ENCODE measurements at places on chromosomes 7 and 10. TPM values are rescaled to one million over a fixed set of nuclear protein-coding genes. Genes with fewer than 3 reads are reported as not detected.

- no peaks in the 10 kb centered on the region for H3K27me3 ChIP-seq
- H3K4me1 ChIP-seq, result no peaks in the 10 kb centered on the region
- no peak overlapping the region for H3K4me3 ChIP-seq
- H3K27ac ChIP-seq, result no peak overlapping the region
- H3K36me3 ChIP-seq, result no peaks in the 10 kb centered on the region
Measured at GRCh38 chr7:7772397-7772821, 54.0 kb upstream of the RPA3 start.

The DOCK1 gene
- 13.0 TPM for total RNA-seq

DNA sequence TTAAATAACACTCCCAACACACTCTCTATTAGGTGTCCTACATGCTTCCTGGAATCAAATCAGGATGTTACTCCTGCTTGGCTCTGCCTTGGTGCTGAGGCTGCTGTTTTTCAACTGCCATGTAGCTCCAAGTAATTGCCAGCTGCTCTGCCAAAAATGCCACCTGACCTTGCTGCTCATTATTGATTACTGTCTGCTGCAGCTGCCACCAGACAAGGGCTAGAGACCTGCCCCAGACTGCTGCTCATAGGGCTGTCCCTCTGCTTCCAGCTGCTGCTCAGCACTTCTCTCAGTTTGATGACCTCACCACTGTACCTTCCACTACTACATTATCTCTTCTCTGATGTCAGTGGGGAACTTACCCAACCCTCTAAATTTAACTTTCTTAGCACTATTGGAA is 102.5 kb downstream of the PCLO start:
- H3K36me3 ChIP-seq, result no peaks in the 10 kb centered on the region
- DNase-seq, result no peak
- no peaks in the 10 kb centered on the region for H3K27me3 ChIP-seq
- no peak overlapping the region for H3K4me3 ChIP-seq

DNA sequence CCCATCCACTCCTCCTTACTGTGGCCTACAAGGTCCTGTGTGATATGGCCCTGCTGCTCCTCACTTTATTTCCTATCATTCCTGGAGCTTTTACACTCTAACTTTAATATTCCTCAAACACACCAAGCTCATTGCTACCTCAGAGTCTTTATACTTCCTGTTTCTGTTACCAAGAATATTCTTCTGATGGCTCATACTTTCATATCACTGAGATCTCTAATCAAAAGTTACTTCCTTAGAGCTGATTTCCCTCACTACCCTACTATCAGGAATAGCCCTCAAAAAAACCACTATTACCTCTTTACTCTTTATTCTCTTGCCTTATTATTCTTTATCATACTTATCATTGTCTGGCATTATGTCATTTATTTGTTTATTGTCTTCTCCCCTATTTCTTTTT is 5.8 kb upstream of the PPP3CB start:
- no peak for DNase-seq
- no peak overlapping the region for H3K4me3 ChIP-seq
- no peaks in the 10 kb centered on the region for H3K4me1 ChIP-seq
- peaks cover 45% of the 10 kb centered on the region for H3K36me3 ChIP-seq
- no peak overlapping the region for H3K27ac ChIP-seq
- no peaks in the 10 kb centered on the region for H3K27me3 ChIP-seq

GRCh38 chr7:23685731-23686130 is 5.7 kb downstream of the FAM221A start:
- no peaks in the 10 kb centered on the region for H3K27me3 ChIP-seq
- H3K27ac ChIP-seq, result no peak overlapping the region
- peaks cover 4% of the 10 kb centered on the region for H3K36me3 ChIP-seq
- DNase-seq, result no peak
- H3K4me3 ChIP-seq, result no peak overlapping the region

DNA sequence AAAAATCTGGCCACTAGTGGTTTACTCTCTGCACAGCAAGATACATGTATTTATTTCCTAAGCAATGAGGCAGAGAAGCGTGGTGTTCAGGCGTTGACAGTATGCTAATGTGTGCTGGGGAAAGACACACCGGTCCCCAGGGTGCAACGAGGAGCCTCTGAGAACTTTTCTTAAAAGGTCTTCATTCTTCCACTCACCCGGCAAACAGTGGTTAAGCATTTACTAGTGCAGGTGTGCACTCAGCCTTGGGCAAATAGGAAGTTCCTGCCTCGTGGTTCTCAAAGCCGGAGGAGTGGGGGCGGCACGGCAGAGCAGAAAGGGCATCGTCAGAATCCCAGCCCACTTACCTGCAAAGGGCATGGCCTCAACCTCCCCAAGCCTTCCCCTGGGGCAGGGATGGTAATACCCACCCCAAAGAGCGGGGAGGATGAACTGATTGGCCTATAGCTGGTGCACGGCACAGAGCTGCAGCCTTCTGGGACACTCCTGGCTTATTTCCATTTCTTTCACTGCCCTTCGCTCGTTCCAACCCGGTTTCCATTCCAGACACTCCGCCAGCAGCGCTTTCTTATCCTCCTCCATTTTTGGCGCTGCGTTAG is 184.3 kb upstream of the CTBP2 start:
- no peak overlapping the region for H3K4me3 ChIP-seq
- H3K36me3 ChIP-seq, result no peaks in the 10 kb centered on the region
- no peak for DNase-seq
- no peaks in the 10 kb centered on the region for H3K4me1 ChIP-seq
- H3K27ac ChIP-seq, result no peak overlapping the region

DNA sequence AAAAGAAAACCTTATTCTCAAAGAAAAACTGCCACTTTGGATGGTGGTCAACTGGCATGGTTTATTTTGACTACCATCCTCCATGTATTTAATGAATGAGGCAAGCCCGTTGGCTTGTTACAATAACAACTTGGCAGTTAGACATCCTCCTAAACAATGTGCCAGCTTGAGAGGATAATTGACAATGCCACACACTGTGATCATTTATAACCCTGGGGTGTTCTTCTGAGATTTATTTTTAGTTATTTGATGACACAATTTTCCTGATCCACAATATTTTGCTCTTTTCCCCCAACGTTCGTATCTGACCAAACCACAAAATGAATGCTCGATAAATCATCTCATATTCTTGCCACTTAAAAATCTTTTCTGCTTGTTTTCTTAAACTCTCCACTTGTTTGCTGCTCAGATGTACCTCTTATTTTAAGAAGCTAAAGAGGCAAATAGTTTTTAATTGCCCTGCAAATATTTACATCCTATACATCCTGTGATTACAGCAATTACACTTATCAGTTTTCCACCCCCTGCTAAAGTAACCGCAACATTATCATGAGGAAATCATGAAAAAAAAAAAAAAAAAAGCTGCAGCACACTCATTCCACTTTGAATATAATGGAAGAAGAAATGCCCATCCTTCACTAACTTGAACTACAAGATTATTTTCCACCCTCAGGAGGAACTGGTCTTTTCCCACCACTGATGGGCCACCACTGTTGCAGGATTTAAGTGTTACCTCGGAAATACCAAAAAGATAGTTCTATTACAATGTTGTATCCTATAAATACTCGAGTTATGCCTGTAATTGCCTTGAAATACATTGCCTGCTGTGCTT is 119.9 kb downstream of the MBL2 start:
- H3K27ac ChIP-seq, result no peak overlapping the region
- no peak for DNase-seq
- no peaks in the 10 kb centered on the region for H3K27me3 ChIP-seq
- no peak overlapping the region for H3K4me3 ChIP-seq
- no peaks in the 10 kb centered on the region for H3K4me1 ChIP-seq
